CD14-positive monocyte (primary cell): ENCODE measurements at places on chromosomes 7 and 10. TPM values are rescaled to one million over a fixed set of nuclear protein-coding genes. Genes with fewer than 3 reads are reported as not detected.
A peak's percentile ranks its signal among the peaks of the same experiment; 100 is the strongest.

The MALRD1 gene
- not detected in 2 replicates for polyA plus RNA-seq

The ZNF3 gene
- 8.9 TPM for polyA plus RNA-seq

The GALNT17 gene
- not detected in 2 replicates for polyA plus RNA-seq

The CRPPA gene
- polyA plus RNA-seq = 0.47 TPM

The STEAP4 gene
- 26.2 TPM for polyA plus RNA-seq

The COL1A2 gene
- polyA plus RNA-seq = not detected

The ACBD7 gene
- polyA plus RNA-seq = not detected

The CUBN gene
- polyA plus RNA-seq = not detected

The INHBA gene
- 0.09 TPM in 1 of 2 replicates, not detected in the other for polyA plus RNA-seq

DNA sequence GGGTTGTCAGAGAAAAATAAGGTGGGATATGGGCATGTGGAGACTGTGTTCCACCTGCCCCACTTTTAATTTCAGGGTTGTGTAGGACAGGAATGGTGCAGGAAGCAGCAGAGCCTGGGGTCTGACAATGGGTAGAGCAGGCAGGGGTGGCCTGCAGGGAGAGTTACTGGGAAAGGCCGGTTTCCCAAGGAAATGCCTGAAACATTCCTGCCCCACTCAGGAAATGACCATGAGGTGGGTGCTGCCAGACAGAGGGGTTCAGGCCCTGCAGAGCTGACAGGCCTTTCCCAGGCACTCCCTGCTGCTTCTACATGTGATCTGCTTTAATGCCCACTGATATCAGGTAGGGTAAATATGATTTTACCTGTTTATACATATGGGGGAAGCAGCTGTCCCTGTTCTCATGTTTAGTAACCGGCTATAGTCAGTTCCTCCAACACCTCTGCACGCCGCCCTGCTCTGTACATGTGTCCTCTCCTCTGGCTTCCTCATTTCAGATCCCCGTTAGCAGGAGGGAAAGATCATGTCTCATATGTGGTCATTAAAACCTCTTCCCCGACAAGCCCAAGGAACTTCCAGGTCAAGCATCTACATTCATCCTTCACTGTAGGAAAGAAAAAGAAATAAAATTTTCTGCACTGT lies 118.6 kb upstream of the PRSS58 start:
- no peak overlapping the region for H3K27ac ChIP-seq
- H3K27me3 ChIP-seq = no peaks in the 10 kb centered on the region
- no peaks in the 10 kb centered on the region for H3K36me3 ChIP-seq
- H3K4me1 ChIP-seq = peaks cover 13% of the 10 kb centered on the region
- peak; percentile 42 for DNase-seq

DNA sequence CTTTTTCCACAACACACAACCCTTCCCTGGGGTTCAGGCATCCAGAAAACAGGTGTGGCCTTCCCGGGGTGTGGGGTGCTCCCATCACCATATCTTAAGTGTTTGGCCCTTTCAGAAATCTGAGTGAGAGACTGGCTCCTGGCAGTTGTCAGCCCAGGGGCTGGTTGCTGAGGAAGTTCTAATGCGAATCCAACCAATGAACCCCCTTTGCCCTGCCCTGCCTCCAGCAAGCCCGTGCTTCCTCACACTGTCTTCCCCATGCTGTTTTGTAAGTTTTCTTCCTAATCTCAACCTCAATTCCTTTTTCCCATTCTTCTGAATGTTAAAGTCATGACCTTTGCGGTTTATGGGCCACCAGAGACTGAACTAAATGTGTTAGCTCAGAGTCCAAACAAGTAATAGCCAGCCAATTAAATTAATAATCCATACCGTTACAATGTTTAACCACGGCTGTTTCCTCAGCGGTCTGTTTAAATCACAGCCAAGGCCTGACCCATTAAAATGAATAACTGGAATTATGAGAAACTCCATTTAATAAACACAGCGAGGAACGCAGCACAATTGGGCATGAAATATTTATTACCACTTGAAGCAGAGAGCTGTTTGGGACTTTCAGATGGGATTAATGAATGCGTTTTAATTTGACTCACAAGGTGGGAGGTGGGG lies 90.9 kb upstream of the TCF7L2 start:
- no peaks in the 10 kb centered on the region for H3K36me3 ChIP-seq
- no peak overlapping the region for H3K27ac ChIP-seq
- DNase-seq = no peak
- peaks cover 16% of the 10 kb centered on the region for H3K27me3 ChIP-seq
- H3K4me3 ChIP-seq = no peak overlapping the region

DNA sequence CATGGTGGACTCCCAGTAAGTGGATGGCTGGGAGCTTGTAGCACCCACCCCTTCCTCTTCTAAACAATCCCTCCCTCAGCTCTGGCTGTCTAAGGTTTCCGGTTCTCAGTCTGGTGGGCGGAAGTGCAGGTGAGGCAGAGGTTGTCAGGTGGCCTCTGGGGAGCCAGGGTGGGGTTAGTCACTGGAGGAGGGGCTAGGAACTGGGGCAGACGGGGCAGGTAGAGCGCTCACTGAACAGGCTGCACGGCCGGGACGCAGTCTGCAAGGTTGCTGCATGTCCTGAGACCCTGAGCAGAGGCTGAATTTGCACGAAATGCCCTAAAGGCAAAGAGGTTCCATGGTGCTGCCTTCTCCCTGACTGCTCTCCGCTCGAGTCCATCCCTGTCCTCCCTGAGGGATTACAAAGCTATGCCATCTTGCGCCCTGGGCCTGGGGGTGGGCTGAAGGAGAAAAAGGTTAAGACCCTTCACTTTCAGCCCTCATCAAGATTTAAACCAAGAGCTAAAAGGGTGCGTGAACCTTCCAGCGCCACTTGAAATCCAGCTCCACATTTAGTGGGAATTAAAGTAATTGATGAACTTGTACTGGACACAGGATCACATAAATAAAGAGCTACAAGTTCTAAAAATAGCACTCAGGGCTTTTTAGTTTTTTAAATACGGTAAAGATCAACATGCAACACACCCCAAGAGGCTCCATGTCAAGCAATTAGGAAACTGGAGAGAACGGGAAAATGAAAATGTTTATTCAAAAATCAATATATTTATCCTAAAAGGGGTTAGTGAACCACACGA lies 62.3 kb upstream of the CTBP2 start:
- H3K27me3 ChIP-seq = no peaks in the 10 kb centered on the region
- H3K36me3 ChIP-seq = no peaks in the 10 kb centered on the region

DNA sequence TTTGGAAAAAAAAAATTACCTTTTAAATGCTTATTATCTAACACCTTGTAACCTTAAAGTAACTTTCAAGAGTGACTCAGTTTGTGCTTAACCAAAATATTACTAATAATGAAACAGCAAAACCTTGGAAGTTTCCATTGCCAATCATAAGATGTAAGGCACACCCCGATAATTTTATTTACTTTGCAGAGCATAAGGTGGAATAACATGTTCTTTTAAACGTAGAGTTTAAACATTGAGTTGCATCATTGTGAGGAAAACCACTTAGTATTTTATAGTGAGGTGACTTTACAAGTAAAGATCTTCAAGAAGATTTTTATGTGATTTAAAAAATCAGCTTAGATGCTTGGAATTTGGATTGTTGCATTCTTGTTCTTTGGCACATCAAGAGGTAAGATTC lies at the start of gene PNLIPRP3:
Gene PNLIPRP3, plus strand, starts transcription at position 177 of the 400 bp plus-strand sequence. Its CDS starts 166 bp downstream, at position 343.
- H3K27ac ChIP-seq = no peak within 1 kb of the TSS
- H3K4me3 ChIP-seq = no peak within 1 kb of the TSS
- H3K36me3 ChIP-seq = no peaks in the 10 kb centered on the region
- H3K27me3 ChIP-seq = no peaks in the 10 kb centered on the region
- DNase-seq = no peak
- H3K4me1 ChIP-seq = no peaks in the 10 kb centered on the region

- H3K27ac ChIP-seq = no peak overlapping the region
- no peak overlapping the region for H3K4me3 ChIP-seq
- no peaks in the 10 kb centered on the region for H3K4me1 ChIP-seq
- H3K36me3 ChIP-seq = no peaks in the 10 kb centered on the region
Measured at GRCh38 chr7:138608275-138608674, 92.9 kb downstream of the SVOPL start.

DNA sequence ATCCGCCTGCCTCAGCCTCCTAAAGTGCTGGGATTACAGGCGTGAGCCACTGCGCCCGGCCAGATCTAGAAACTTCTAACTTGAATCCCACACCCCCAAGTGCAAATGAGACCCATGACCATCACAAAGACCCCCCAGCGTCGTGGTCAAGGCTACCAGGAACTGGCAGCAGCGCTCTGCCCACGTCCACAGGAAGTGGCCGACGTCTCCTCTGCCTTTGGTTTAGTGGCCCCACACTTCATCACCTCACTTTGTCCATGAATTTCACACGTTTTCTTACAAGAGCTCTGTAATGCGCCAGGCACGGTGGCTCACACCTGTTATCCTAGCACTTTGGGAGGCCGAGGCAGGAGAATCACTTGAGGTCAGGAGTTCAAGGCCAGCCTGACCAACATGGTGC lies 53.5 kb upstream of the TNRC18 start:
- DNase-seq = no peak
- H3K27ac ChIP-seq = no peak overlapping the region
- peaks cover 21% of the 10 kb centered on the region for H3K4me1 ChIP-seq
- H3K36me3 ChIP-seq = peaks cover 2% of the 10 kb centered on the region
- no peak overlapping the region for H3K4me3 ChIP-seq

- no peaks in the 10 kb centered on the region for H3K27me3 ChIP-seq
- H3K27ac ChIP-seq = no peak overlapping the region
- H3K4me3 ChIP-seq = no peak overlapping the region
- H3K4me1 ChIP-seq = no peaks in the 10 kb centered on the region
Measured at GRCh38 chr10:44607116-44607515, 222.2 kb upstream of the CXCL12 start.

GRCh38 chr7:101589052-101589451 lies 40.0 kb downstream of the MYL10 start:
- no peak for DNase-seq
- no peaks in the 10 kb centered on the region for H3K4me1 ChIP-seq
- H3K27me3 ChIP-seq = no peaks in the 10 kb centered on the region
- H3K27ac ChIP-seq = no peak overlapping the region

DNA sequence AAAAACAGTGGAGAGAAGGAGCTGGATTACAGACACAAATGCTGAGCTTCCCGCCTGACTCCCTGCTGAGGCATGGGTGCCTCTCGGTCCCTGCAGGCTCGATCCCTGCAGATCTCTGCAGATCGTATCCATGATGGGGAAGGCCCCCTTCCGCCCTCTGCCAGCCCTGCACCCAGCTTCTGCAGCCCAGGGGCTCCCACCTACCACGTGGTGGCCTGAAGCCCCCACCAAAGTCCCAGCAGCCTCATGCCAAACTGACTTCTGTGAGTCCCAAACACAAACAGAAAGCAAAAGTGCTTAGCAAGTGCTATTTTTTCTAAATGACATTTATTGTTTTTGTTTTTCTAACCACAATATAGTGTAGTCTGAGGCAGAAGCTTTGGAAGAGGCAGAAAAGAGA lies 127.1 kb upstream of the CHST15 start:
- H3K4me1 ChIP-seq = peaks cover 45% of the 10 kb centered on the region
- no peak overlapping the region for H3K27ac ChIP-seq
- H3K27me3 ChIP-seq = peaks cover 29% of the 10 kb centered on the region
- no peak for DNase-seq
- H3K4me3 ChIP-seq = no peak overlapping the region

DNA sequence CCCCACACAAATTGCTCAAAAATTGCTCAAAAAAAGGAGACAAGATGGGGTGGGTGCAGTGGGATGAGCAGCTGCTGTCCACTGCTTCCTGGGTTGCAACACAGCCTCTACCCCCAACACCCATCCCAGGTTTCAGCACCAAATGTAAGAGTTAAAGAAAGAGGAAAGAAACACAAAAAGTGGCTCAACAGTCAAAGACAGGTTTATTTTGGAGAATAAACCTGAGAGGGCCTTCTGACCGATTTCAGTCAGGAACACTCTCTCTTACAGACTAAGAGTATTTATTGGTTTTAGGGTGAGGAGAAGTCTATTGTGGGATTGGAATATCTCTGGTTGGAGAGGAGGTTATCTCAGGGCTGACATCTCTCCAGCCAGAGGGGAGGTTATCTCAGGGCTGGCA lies 28.4 kb downstream of the OR13A1 start:
- no peaks in the 10 kb centered on the region for H3K36me3 ChIP-seq
- no peaks in the 10 kb centered on the region for H3K27me3 ChIP-seq
- H3K27ac ChIP-seq = no peak overlapping the region
- no peak overlapping the region for H3K4me3 ChIP-seq

GRCh38 chr7:23373151-23374004 lies 74.2 kb downstream of the MALSU1 start:
- no peaks in the 10 kb centered on the region for H3K36me3 ChIP-seq
- no peak overlapping the region for H3K27ac ChIP-seq
- no peak overlapping the region for H3K4me3 ChIP-seq

- no peaks in the 10 kb centered on the region for H3K27me3 ChIP-seq
- no peak overlapping the region for H3K4me3 ChIP-seq
- no peaks in the 10 kb centered on the region for H3K4me1 ChIP-seq
- no peak overlapping the region for H3K27ac ChIP-seq
Measured at GRCh38 chr10:84204122-84204521, 9.8 kb downstream of the CDHR1 start.

- no peaks in the 10 kb centered on the region for H3K27me3 ChIP-seq
- no peaks in the 10 kb centered on the region for H3K4me1 ChIP-seq
- DNase-seq = no peak
- no peak overlapping the region for H3K27ac ChIP-seq
- no peak overlapping the region for H3K4me3 ChIP-seq
- H3K36me3 ChIP-seq = no peaks in the 10 kb centered on the region
Measured at GRCh38 chr10:130713135-130713534, 576.9 kb downstream of the GLRX3 start.

DNA sequence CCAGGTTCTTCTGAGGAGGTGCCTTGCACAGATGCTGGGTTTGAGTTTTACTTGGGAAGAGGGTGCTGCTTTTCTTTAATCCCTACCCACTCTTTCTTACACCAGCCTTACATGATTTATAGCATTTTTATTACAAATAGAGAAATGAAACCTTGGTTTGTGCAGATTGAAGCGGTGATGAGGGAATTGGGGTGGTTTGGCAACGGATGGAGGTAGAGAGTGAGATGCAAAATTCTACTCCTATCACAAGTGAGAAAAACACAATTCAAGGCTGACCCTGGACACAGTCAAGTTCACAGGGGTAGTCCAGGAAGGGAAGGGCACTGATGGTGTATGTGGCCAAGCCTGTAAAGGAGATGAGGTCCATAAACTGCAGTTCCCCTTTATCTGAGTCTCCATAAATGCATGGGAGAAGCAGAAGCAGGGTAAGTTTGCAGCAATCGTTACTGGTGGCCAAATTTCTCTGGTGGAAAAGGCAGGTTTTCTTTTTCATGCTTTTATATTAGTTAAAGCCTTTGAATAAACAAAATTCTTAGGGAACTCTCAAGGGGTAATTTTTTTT lies 214.3 kb downstream of the JAZF1 start:
- no peak overlapping the region for H3K27ac ChIP-seq
- peaks cover 12% of the 10 kb centered on the region for H3K36me3 ChIP-seq
- no peaks in the 10 kb centered on the region for H3K27me3 ChIP-seq
- H3K4me3 ChIP-seq = no peak overlapping the region
- no peak for DNase-seq

- H3K27me3 ChIP-seq = no peaks in the 10 kb centered on the region
- DNase-seq = no peak
- no peak overlapping the region for H3K4me3 ChIP-seq
- no peak overlapping the region for H3K27ac ChIP-seq
Measured at GRCh38 chr10:6562221-6562620, 17.9 kb downstream of the PRKCQ start.

DNA sequence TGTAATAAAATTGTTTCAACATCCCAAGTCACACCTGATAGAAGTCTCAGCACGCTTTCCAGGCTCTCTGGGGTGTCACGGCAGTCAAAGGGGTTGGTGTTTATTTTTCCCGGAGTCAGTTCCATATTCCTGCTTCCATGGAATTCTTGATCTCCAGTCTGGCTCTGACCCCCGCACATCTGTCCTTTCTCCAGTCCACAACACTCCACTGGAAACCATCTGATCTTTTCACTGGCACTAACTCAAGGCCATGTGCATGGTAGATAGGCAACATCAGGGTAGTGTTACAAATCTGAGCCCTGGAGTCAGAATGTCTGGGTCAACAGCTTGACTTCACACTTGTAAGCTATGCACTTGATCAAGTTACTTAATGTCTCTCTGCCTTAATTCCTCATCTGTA lies 176.2 kb downstream of the WDR11 start:
- H3K36me3 ChIP-seq = no peaks in the 10 kb centered on the region
- no peak overlapping the region for H3K27ac ChIP-seq
- H3K27me3 ChIP-seq = no peaks in the 10 kb centered on the region
- no peak for DNase-seq
